MM.1S (cell line): ENCODE measurements at places on chromosomes 2 and 18.

GRCh38 chr2:609881-610280, 67.3 kb downstream of the TMEM18 start:
- no peak for DNase-seq

DNA sequence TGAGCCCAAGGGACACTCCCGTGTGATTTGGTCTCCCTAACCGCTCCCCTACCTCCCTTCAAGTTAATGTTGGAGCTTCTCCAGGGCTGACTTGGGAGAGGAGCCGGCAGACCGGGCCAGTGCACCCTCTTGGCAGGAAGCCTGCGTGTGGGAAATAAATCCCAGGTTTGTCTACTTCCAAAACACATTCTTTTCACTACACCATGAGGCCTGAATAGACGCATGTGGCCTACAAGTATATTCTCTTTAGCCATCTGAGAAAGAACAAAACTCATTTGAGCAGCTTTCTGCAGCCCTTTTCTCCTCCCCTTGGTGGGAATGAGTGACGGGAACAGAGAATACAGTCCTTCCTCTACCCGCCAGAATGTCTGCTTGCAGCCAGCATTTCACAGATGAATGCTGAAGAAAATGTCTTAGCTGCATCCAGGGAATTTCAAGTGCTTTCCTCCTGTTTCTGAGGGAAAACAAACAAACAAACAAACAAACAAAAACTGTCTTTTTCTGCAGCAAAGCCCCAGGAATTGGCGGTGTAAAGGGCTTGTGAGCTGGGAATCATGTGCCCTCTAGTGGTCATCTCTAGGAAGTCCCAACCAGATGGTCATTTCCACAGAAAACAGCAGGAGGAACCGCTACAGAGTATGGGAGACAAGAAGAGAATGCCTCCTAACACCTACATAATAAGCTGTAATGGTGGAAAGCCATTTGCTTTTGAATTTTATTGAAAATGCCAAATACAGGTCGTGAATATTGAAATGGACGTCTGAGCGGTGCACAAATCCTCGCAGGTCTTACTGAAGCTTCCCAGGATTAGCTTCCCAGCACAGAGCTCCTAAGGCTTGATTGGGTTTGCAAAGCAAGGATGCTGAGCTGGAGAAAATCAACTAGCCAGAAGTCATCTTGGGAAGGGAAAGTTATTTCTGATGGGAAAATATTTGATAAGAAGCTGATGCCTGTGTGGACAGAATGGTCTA, 41.2 kb upstream of the DAPL1 start:
- peak; percentile 53 for DNase-seq

DNA sequence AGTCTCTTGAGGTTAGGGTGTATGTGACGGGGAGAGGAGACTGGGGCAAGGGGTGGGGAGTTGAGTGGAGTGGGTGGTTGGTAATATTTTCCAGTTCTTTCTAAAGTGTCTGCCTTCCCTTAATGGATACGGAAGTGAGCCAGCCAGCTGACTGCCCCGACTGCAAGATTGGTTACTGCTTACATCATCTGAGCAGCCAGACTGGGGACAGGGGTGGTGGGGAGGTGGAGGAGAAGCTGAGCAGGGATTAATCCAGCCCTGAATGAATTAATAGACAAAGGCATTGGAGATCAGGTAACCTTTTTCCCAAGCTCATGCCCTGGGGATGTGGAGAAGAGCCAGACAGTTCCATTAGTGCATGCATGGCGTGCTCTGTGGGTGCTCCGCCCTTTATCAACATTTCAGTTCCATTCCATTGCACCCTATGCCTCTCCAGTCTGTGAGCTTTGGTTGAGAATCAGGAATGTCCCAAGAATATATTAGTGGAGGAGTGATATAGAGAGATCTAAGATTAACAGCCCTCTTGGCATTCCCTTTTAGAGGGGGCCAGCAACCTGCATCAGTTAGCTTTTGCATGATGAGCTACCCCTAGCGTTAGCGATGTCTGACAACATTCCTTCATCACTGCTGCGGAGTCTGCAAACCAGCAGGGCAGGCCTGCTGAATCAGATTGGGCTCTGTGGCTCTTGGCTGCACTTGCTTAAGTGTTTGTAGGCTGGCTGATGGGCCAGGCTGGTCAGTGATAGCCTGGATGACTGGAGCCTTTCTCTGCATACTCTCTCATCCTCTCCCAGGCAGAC, 67.4 kb downstream of the TNP1 start:
- no peak for DNase-seq

DNA sequence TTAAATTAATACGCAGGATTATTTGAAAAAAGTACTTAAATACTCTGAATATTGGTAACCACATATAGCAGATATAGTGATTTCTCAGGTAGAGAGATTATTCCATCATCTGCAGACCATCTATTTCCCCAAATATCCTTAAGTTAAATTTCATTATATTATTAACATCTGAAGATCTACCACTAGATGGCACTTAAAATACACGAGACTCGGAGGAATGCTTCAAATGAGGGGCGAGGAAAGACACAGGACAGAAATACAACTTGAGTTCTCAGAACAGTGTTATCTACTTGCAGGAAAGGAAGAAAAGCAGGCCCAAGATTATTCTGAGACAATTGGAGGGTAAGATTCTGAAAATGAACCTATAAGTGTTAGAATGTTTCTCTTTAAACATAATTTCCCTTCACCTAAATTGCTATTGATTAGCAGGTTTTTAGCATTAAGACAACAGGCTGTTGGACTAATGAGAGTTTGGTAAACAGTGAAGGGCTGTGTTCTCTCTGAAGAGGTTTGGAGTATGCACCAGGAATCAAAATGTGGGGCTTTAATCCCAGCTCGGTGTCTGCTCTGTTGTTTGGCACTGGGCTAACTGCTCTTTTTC, 76.9 kb upstream of the GCFC2 start:
- DNase-seq = peak; percentile 58

DNA sequence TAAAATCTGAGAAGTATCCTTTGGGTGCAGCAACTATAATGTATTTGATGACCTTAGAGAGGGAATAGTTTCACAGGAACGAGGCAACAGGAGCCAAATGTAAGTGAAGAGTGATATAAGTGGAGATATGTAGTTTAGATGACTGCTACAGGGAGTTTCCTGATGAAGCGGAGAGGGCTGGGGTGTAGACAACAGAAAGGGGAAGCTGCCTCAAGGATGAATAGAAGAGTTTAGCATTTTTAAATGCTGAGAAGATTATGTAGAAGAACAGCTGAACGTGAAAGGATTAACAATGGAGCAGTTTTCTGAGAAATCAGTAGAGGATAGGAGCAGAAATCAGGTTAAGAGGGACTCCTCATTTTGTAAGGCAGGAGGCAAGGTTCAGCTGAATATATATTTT, 133.3 kb downstream of the LCLAT1 start:
- no peak for DNase-seq

DNA sequence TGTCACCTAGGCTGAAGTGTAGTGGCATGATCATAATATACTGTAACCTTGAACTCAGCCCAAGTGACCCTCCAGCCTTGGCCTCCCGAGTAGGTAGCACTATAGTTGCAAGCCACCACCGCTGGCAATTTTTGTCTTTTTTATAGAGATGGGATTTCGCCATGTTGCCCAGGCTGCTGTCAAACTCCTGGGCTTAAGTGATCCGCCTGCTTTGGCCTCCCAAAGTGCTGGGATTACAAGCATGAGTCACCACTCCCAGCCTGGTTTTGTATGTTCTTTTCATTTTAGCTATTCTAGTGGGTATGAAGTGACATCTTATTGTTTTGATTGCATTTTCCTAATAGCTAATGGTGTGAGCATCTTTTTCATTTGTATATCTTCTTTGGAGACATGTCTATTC, 11.3 kb upstream of the EXOC6B start:
- no peak for DNase-seq

DNA sequence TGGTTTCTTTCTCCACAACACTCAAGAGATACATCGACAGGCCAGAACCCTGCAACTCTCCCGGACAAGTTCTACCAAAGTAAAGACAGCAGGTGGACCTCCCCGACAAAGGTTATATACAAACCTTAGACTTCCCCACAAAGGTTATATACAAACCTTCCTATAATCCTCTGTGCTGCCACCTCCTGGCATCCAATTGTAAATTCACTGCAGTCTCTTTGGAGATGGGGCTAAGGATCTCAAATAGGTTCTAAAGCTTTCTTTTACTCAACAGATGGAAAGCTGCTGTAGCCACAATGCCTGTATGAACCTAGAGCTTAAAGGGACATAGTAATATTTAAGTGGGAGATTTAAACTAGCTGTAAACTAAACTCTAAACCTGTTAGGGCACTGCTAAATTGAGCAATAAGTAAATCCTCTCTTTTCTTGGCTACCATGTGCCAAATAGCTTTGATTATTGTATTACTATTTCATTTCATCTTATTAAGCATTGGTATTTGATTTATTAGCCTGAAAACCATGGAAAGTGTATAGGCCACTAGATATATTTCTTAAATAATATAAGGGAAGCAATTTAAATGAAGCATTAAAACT, 9.8 kb upstream of the MREG start:
- peak; percentile 64 for DNase-seq

DNA sequence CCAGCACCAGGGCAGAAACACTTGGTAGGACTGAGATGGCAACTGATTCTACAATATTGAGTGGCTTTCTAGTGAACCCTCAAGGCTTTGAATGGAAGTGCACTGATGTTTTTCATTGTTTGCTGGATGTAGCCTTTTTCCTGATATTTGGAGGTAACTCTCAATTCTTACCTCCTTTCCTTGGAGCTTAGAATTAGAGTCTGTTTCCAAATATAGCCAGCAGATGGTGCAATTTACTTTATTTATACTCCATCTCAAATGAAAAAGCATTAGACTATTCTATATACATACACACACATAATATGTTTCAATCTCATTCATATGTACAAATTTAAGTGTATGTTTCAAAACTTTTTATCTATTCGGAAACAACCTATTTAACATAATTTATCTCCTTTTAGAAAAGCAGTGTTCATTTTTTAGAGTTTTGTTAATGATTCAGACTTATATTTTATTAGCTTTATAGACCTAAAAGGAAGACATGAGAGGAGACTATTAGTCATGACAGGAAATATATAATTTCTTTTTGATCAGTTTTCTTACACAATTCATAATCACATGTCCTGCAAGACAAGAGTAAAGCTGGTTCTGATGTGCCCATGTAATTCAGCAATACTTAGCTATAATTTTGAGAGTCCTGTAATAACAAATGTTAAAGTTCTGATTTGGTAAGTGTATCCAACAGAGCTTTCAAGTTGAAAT, 124.8 kb downstream of the NUP35 start:
- peak; percentile 17 for DNase-seq

- no peak for DNase-seq
These were observed 102.9 kb downstream of the SLC39A10 start for GRCh38 chr2:195759877-195760276.

GRCh38 chr2:157061799-157062198, 195.7 kb upstream of the GALNT5 start:
- DNase-seq = peak; percentile 72

DNA sequence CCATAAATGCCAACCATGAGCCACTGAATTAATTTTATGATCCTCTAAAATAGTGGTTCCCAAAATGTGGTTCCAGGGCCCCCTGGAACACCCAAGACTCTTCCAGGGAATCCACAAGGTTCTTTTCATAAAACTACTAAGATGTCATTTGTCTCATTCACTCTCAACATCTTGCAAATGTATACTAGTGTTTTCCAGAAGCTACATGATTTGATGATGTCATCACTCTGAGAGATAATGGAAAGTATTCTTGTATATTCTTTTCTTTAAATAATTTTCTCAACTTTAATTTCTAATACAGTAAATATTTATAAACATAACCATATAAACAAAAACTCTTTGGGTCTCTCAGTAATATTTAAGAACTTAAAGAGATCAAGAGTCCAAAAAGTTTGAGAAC, 57.0 kb downstream of the NRXN1 start:
- no peak for DNase-seq

DNA sequence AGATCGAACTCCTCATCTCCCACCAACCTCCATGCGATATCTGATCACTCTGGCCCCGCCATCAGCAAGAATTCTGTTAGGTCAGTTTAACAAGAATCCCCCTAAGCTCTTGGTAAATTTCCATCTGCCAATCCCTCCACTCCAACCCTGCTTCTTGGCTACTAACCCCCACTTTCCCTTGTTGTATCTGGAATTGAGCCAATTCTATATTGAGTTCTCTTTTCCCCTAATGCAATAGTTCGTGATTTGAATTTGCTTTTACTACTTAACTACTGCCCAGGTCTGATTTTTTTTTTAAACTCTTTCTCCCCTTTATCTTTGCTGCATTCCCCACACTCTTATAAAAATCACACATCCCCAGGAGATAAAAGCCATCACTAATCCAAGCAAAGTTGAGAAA, 159.3 kb upstream of the STK17B start:
- DNase-seq = no peak

DNA sequence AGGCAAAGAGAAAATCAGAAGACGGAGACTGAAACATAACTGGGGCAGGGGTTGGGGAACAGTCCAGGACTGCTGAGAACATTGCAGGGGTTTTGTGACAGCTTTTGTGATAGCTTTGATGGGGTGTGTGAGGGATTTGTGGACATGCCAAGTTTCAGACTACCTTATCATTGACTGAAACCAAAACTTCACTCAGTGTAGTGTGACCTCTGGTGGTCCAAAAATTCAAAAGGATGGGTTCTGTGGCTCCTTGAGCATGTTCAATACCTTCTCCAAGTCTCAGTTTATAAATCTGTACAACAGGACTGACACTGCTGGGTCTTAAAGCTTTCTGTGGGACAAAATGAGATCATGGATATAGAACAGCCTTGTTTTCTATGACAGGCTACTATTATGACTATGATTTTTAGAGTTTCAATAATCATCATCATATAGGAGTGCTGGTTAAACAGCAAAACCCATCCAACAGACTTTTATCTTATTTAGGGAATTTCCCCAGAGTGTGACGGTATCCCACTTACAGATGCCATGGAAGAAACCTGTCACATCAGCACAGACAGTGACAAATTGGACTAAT, 259.2 kb upstream of the SLC14A2 start:
- no peak for DNase-seq

DNA sequence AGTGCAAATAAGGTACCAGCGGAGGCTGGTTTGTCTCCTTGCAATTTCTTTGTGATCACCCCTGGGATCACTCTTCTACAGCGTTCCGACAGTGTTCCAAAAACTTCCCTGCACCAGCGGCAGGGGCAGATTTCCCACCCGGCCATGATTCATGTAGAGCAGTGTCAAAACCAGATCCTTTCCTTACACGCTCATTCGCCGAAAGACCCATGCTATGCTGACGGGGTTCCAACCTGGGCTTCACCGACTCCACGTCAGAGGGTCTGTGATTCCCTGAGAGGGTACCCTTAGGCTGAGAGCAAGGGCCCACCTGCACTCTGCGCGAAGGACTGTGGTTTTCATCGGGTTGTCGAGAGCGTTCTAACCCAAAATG, 423 bp upstream of the TTC27 start:
- peak; percentile 7 for DNase-seq

DNA sequence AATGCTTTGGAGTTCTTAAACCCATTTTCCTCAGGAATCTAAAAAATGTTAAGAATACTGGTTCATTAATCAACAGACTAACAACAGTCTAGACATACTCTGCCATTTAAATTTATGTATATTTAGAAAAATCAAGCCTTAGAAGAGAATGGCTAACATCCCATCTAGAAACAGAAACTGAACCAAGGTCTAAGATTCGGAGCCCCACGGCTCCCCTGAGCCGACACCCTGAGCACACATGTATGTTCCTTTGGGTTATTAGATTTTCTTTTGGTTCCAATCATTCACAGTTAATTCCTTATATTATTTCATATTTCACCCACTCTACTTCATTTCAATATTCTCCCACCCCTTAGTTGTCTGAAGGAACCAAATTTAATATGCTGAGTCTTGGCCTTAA, 94.8 kb upstream of the HNRNPA3 start:
- no peak for DNase-seq
